ENCODE measurements at places on chromosomes 5 and 9. TPM values are rescaled to one million over a fixed set of nuclear protein-coding genes. Genes with fewer than 3 reads are reported as not detected.

The TMEM252 gene
- total RNA-seq, result not detected

The PTPRD gene
- not detected for total RNA-seq

- no peak overlapping the region for H3K27ac ChIP-seq
- H3K36me3 ChIP-seq, result no peaks in the 10 kb centered on the region
- no peaks in the 10 kb centered on the region for H3K4me1 ChIP-seq
- DNase-seq, result no peak
- H3K27me3 ChIP-seq, result peaks cover 2% of the 10 kb centered on the region
Observed at GRCh38 chr9:114125476-114126013, 26.5 kb upstream of the KIF12 start.

DNA sequence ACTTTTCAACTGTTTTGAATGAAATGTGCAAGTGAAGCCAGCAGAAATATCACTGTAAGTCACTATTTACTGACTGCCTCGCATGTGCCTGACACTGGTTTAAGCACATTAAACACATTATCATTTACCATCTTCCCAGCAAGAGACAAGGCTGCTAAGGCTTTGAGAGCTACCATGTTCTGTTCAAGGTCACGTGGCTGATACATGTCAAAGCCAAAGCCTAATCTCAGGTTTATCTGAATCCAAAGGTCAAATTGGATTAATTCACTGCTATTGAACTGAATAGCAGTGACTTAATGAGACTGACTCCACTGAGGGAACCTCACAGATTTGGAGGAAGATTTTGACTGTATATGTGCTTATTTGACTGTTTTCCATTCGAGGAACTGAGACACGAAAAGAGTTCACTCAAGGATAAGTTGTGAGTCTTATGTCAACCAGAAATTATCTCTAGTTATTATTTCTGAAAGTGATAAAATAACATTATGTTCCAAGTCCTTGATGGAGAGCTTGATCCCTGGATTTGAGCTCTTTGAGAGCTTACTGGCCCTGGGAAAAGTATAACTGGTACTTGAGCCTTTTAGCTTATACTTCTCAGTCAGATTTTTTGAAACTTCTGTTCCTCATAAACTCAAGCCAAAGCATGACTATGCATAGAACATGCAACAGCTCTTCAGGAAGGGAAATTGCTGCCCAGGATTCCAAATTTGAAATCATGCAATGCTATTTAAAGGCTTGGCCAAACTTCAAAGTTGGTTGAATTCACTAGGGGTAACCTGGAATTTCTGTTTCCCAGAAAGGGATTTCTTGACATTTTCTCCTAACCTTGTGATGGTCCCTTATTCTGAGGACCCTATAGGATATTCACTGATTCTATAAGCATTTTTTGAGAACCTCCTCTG lies 23.4 kb upstream of the ARHGAP26 start:
- peaks cover 4% of the 10 kb centered on the region for H3K27me3 ChIP-seq
- no peaks in the 10 kb centered on the region for H3K36me3 ChIP-seq
- no peak overlapping the region for H3K4me3 ChIP-seq
- DNase-seq, result no peak
- peaks cover 14% of the 10 kb centered on the region for H3K4me1 ChIP-seq
